ENCODE measurements at places on chromosomes 7 and 10.

- DNase-seq: no peak
Measured at GRCh38 chr10:10818082-10818481, 199.6 kb upstream of the CELF2 start.

- no peak for DNase-seq
Measured at GRCh38 chr7:90677486-90678404, 81.6 kb downstream of the CDK14 start.

GRCh38 chr10:71052076-71052660, 160.2 kb upstream of the UNC5B start:
- DNase-seq: no peak

DNA sequence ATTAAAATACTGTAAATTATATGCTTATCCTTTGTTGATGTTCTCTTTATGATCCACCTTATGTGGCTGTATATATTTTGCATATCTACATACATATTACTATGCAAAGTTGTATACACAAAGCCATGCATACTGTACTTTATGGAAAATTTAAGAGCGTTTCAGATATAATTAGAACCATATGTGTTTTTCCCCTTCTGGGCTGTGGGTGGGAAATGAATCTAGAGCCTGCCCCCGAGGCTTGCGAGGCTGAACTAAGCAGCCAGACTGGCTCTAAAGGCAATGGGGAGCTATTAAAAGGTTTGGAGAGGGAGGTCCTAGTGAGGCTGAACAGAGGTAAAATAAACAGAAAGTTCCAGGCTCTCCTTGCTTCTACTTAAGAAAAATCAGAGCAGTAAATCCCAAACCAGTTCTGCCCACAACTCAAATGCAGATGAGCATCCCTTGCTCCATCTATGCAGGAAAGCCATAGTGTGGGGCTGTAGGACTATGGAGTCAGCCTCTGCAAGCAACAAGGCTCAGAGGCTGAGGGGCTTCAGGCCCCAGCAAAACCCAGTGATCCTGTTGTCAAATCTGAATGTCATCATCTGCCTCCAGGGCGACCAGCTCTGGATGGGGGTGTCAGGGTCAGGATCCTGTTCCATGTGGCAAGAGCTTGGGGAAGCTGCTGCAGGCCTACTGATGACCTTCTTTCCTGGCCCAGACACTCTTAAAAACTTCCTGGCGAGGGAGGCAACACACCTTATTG, 14.1 kb upstream of the DDIT4 start:
- DNase-seq: no peak

GRCh38 chr10:33032654-33033151, 74.7 kb upstream of the ITGB1 start:
- DNase-seq: peak; percentile 84

DNA sequence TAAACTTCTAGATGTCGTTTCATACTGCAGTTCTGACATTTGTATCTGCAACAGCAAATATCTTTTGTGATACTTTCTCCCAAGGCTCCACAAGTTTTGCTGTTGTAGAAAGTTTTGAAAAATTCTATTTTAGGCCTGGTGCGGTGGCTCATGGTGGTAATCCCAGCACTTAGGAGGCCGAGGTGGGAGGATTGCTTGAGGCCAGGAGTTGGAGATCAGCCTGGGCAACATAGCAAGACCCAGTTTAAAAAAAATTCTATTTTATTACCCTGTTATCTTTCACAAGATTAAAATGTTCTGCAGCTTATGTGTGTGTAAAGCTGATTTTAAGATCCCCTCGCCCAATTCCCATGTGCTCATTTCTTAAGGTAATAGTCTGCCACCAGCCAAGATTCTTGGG, 1.4 kb downstream of the SND1 start:
- DNase-seq: no peak

DNA sequence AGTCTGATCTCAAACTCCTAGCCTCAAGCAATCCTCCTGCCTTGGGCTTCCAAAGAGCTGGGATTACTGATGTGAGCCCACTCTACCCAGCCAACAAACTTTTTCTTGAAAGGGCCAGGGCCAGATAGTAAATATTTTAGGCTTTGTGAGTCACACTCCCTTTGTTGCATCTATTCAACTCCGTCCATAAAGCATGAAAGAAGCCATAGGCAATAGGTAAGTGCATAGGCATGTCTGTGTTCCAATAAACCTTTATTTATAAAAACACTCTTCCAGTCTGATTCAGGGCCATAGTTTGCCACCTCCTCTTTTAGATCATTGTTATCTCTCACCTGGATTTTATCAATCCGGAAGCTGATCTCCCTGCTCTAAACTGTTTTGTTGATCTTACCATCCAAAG, 105.6 kb upstream of the BMPER start:
- DNase-seq: no peak

DNA sequence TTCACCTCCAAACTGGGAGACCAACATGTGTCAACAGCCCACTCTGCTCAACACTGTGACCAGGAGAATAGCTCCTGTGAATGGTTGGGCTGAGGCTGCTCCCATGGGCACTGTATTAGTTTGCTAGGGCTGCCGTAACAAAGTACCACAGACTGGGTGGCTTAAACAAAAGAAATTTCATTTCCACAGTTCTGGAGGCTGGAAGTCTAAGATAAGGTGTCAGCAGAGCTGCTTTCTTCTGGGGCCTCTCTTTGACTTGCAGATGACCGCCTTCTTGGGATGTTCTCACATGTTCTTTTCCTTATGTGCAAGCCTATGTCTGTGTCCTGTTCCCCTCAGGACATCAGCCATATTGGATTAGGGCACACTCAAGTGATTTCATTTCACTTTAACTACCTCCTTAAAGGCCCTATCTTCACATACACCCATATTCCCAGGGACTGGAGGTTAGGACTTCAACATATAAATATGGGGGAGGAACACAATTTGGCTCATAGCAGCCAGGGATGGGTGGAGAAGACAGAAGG, 90.3 kb downstream of the CPED1 start:
- no peak for DNase-seq

DNA sequence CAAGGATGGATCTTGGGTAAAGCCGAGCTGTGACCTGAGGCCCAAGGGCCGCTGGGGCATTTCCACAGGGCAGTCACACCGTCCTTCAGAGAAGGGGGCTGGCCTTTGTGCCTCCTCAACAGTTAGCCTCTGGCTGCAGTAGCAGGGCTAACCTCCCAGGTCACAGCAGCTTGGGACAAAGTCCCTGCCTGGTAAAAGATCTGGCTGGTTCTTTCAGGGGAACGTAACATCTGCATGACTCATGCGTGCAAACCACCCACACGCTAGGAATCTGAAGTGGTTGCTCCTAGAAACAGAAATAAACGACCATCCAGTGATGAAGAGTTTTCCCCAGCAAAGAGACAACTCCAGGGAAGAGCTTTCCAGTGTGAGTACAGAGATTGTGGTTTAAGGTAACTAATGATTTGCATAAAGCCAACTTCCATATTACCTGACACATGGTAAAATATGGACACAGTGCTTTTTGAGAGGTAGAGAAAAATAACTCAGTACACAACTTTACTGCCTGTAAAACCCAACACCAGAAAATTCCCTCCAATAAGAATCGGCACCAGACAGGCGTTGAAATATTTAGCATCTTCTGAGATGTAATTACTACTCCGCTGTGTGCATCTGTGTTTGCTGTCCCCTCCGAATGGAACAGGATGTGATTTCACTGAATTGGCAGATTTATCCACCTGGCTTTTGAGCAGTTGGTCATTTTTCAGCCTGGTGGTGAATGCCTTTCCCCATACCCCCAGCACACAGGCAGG, 84.9 kb upstream of the ADRB1 start:
- peak; percentile 73 for DNase-seq

- no peak for DNase-seq
Measured at GRCh38 chr7:229184-229964, 37.0 kb downstream of the FAM20C start.

DNA sequence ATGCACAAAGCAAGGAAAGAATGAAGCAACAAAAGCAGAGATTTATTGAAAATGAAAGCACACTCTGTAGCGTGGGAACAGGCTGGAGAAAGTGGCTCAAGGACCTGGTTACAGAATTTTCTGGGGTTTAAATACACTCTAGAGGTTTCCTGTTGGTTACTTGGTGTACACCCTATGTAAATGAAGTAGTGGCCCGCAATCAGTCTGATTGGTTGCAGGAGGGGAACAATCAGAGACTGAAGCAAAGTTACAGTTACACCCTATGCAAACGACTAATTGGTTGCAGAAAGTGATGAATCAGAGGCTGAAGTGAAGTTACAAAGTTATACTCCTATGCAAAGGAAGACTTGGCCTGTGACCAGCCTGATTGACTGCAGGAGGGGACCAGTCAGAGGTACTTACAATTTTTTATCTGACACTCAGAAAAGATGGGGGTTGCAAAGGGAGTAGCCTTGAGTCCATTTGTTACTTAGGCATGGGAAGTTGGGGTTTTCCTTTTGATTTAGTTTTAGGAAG, 3.6 kb upstream of the MTPN start:
- peak; percentile 68 for DNase-seq

- no peak for DNase-seq
Measured at GRCh38 chr10:1043532-1043995, 5.4 kb downstream of the IDI1 start.

DNA sequence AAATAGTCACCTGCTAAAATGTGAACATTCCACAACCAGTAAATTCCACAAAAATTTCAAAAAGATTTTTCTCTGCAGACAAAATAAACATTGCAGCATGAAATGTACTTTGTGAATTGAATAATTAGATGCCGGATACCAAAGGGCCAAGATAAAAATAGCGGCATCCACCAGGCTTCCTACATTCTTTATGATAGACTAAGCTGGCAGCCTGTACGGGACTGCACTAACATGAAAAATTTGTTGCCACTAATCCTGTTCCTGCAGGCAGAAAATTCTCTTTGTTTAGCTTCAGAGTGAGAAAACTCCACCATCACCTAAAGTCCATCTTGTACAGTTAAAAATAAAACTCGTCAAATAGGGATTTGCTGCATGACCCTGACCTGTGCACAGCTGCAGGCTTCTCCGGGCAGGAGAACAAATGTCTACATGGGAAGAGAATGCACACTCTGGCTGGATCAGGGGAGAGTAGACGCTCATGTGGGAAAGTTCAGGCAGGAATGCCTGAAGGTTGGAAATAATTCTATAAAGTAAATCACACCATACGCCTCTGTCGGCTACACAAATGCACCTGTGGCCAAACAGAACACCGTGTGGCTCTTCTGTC, 15.6 kb upstream of the ADO start:
- peak; percentile 56 for DNase-seq

DNA sequence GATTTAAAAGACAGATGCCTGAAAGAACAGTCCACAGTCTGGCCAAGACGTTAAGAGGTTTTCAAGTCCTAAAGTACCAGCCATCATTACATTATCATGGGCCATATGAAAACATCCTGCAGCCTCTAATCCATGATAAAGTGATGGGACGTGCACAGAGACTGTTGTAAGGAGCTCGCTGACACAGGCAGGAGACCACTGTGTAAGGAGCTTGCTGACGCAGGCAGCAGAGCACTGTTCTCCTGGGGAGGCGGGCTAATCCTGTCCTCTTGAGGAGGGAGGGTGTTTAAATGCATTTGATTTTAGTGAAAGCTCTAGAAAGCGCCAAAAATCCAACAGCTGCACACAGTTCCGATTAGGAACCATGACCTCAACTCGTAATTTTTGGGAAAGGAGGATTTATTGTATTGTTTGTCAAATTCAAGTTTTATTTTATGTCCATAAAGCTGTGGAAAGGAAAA, 16.9 kb downstream of the SVIL start:
- no peak for DNase-seq

DNA sequence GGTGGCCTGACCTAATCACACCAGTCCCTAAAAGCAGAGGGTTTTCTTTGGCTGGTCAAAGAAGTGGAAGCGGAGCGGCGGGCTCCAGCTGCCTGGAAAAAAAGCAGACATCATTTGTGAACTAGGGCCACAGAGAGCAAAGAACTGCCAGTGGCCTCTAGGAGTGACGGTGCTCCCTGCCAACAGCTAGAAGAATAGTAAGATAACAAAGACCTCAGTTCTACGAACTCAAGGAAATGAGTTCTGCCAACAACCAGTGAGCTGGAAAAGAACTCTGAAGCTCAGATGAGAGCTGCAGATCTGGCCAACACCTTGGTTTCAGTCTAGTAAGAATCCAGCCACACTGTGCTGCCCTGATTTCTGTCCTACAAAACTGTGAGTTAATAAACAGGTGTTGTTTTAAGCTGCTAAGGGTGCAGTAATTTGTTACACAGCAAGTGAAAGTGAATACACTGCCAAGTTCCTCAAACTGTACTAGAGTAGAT, 178.0 kb downstream of the SRPK2 start:
- DNase-seq: no peak

GRCh38 chr7:23347033-23347681, 48.0 kb downstream of the MALSU1 start:
- no peak for DNase-seq

DNA sequence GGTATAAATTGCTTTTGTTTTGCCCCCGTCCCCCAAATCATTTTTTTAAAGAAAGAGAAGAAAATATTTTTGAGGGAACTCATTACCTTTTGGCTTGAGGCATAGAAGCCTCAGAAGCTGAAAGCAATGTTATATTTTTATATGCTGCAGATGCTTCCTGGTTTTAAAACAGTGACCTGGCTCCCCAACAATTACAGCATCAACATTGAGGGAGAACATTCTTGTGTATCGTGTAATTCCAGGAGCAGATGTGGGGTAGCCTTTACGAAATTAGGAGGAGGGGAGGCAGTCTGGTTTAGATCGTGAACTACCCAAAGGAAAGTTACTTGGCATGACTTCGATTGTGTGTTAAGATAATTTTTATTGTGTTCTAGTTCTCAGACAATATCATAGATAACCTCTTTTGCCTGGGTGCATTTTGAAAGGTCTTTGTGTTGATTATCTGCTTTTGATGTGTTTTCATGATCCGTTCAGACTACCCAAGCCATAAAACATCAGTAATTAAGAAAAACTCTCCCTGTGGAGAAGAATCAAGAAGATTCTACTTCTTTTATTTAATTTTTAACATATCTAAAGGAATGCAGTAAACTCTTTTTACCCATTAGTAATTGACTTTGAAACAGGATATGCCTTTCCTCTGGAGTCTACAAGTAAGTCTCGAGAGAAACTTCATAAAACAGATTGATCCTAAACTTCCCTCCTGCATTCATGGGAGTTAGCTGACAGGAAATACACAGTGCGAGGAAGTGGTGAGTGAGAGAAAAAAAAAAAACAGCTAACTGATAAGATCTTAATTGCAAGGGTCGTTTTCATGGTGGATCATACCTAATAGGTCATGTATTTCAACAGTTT, 141.4 kb downstream of the KIAA1217 start:
- DNase-seq: no peak

GRCh38 chr10:114307731-114308130, 68.7 kb downstream of the VWA2 start:
- DNase-seq: no peak

GRCh38 chr7:82615527-82615926, 171.9 kb upstream of the CACNA2D1 start:
- DNase-seq: no peak

- no peak for DNase-seq
Measured at GRCh38 chr10:74875068-74875467, 48.7 kb downstream of the KAT6B start.

Measured in foreskin keratinocyte (primary cell).